ENCODE measurements at places on chromosomes 6 and 20. TPM values are rescaled to one million over a fixed set of nuclear protein-coding genes. Genes with fewer than 3 reads are reported as not detected.

The KPNA5 gene
- 8.4 TPM for polyA plus RNA-seq

The TFAP2D gene
- not detected for polyA plus RNA-seq

The C20orf202 gene
- polyA plus RNA-seq, result not detected

The DOK5 gene
- polyA plus RNA-seq, result 2.1 TPM

The NOX3 gene
- polyA plus RNA-seq, result not detected

The BTNL2 gene
- polyA plus RNA-seq, result not detected

The CLIC5 gene
- not detected for polyA plus RNA-seq

The WFDC12 gene
- polyA plus RNA-seq, result not detected

The JPH2 gene
- polyA plus RNA-seq, result 1.6 TPM

The SLPI gene
- polyA plus RNA-seq, result not detected

The SLC32A1 gene
- polyA plus RNA-seq, result not detected
